ENCODE measurements at places on chromosomes 6 and 20.

DNA sequence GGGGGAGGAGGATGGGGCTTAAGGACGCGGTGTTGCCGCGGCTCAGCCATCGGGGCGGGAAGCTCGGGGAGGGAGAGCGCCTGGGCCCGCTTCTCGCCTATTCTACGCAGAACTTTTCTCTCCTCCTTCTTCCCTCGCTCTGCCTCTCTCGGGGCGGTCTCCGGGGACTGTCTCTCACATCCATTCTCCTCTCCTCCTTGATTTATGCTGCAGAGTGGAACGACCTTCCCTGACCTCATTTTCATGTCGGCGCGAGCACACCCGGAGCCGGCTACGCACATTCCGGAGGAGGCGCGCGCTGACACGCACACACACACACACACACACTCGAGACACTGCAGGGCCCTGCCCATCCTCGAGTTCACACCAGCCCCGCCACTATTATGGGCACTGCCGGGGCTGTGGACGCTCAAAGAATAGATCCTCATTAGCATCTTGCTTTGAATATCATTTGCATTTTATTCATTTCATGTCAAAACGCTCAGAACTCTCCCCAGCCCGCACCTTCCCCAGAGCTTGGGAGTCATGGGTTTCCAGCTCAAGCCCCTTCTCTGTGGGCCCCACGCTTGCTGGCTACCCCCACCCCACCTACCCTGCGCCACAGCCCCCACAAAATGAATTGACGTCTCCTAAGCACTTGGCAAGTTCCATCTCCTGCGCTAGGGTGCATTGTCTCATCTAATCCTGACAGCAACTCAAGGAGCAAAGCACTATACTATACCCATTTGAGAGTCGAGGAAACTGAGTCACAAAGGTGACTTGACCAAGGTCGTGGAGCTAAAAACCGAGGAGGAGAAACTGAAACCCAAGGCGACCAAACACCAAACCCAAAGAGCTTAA lies 36.8 kb downstream of the NCR2 start:
- DNase-seq: no peak

DNA sequence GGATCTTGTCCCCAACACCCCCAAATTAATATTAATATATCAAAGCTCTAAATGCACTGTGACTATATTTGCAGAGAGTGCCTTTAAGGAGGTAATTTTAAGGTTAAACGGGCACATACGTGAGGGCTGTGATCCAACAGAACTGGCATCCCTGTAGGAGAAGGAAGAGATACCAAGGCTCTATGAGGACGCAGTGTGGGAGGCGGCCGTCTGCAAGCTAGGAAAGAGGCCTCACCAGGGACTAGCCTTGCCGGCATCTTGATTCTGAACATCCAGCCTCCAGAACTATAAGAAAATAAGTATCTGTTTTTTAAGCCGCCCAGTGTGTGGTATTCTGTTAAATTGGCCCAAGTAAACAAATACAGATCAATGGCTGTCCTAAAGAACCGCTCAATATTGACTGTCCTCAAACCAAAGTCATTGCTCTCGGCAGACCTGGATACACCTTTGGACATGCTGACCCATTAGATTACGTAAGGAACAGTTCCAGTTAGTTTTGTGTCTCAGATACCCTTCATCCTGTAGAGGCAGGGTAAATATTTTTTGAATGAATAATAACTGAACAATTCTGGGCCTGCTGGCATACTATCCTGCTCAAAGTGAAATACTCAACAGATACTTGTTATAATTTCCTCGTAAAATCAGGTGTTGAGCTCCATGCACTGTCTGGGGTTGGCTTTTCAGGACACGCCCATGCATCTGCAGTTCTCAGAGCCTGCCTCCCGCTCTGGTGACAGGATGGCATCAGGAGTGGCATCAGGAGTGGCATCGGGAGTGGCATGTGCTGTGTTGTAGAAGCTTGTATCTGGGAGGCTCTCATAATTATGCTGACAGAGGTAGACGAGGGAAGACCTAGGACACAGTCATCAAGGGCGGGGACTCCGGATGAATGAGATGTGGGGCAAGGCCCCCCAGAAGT lies 6.3 kb downstream of the PRR18 start:
- no peak for DNase-seq

DNA sequence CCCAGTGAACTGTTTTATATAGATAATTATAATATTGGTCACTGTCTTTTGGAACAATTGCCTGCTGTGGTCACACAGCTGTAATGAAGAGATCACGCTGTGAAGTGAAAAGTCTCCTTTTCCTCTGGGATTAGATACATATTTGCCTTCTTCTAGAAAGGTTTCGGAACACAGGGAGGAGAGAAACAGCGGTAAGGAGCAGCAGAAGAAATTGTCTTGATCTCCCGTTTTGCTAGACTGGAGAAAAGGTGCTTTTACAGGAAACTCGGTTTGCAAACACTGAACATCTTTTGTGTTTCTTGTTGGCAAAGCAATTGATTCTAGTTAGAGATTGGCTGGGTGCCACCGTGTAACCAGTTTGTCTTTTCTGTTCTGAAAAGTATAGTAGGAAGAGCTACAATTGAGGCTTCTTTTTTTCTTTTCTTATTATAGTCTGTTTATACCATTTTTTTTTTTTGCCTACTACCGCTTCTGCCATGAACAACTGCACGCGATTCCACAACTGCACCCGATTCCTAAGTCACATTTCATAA lies 404.1 kb upstream of the ID4 start:
- no peak for DNase-seq

GRCh38 chr6:104428184-104428583 lies 431.5 kb downstream of the HACE1 start:
- no peak for DNase-seq

- DNase-seq: no peak
These were observed 8.1 kb upstream of the FOXS1 start for GRCh38 chr20:31853481-31853880.

DNA sequence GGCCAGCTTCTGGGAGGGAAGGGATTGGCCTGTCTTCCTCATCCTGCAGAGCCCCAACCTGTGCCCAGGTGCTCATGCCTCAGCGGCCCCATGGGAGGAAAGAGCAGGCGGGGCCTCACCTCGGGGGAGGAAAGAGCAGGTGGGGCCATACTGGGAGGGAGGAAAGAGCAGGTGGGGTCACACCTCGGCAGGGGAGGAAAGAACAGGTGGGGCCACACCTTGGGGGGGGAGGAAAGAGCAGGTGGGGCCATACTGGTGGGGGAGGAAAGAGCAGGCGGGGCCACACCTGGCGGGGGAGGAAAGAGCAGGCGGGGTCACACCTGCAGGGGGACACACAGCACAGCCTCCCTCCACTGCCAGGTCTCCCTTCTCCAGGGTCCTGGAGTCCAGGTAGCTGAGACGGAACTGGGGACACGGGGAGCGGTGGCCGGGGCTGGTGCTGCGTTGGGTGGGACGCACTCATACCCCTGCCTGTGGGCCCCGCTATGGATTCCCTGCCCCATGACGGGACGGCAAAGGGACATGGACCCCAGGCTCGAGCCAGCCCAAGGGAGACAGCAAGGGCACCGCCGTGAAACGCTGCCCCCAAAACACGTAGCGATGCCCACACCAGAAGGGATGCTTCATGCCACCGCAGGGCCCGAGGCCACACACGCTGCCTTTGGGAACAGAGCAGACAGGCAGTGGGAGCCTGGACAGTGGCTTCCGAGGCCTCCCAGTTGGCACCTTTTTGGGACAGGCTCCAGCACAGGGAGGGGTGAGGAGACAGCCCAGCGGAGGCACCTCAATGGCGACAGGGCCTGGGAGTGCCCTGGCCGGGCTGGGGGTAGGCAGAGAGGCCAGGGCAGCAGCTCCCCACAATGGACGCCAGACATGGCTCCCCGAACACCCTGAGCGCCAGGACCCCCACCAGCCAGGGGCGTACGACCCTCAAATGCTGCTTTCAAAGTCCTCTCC lies 43.3 kb upstream of the CHRNA4 start:
- DNase-seq: no peak

GRCh38 chr6:38423746-38424145 lies 216.0 kb downstream of the BTBD9 start:
- no peak for DNase-seq

DNA sequence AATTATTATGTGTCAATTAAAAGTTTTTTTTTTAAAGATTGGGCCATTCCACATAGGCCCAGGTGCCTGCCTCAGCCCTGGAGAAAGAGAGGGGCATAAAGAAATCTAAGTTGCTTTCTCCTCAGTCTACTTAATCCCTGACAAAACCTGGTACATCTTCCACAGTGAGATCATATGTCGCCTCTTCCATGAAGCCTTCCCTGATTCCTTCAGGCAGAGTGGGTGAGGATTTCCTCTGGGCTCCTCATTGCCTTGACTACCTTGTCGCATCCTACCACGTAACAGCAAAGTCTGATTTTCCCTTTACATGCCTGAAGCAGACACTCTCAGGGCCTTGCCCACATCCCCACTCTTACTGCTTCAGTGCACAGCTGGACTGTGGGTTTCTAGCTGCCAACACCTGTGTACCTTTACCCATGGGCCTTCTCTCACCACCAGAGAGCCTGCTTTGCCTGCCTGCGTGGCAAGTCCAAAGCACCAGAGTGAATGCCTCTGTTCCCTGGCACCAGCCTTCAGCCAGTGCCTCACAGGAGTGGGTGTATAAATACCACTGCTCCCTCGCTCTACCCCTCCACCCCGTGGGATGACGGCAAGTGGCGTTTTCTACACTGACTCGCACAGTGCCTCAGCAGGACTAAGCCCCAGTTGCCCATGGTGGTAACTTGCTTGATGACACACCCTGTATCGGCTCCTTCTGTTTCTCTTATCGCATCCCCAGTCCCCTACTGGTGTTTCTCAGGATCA lies 68.0 kb downstream of the EYA2 start:
- no peak for DNase-seq

DNA sequence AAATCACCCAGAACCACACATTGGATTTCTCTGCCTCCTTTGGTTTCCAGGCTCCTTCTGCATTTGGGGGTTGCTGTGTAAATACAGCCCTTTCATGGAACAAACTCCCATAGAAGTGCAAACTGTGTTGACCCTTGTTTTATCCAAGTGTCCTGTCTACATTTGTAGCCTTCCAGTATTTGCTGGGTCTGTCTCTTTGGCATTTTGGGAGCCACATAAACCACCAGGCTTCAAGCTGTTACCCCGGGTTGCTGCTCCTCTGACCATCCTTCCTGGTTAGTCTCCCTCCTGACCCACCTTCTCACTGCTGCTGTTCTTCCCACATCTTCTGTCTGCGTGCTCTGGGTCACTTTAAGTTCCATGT lies 7.6 kb upstream of the MTHFD1L start:
- no peak for DNase-seq

GRCh38 chr20:768426-768978 lies at the start of gene SLC52A3:
TSS of gene SLC52A3 (minus strand) at chr20:768500. CDS start at chr20:765774, 2,726 bp downstream.
- peak; percentile 38 for DNase-seq

DNA sequence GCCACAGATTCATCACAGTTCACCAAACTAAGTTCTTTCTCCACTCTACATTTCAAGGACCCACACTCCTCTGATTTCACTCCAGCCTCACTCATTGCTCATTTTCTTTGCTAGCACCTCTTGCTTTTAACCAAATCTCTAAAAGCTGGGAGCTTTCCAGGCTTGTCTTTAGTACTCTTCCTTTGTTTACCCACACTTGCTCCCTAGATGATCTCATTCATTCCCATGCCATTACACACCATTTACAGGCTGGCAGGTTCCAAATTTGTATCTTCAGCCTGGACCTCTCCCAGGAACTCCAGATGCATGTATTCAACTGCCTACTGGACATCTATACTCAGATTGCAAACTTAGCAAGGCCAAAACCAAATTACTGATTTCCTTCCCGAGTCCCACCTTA lies 5.3 kb upstream of the GUCA1B start:
- no peak for DNase-seq

DNA sequence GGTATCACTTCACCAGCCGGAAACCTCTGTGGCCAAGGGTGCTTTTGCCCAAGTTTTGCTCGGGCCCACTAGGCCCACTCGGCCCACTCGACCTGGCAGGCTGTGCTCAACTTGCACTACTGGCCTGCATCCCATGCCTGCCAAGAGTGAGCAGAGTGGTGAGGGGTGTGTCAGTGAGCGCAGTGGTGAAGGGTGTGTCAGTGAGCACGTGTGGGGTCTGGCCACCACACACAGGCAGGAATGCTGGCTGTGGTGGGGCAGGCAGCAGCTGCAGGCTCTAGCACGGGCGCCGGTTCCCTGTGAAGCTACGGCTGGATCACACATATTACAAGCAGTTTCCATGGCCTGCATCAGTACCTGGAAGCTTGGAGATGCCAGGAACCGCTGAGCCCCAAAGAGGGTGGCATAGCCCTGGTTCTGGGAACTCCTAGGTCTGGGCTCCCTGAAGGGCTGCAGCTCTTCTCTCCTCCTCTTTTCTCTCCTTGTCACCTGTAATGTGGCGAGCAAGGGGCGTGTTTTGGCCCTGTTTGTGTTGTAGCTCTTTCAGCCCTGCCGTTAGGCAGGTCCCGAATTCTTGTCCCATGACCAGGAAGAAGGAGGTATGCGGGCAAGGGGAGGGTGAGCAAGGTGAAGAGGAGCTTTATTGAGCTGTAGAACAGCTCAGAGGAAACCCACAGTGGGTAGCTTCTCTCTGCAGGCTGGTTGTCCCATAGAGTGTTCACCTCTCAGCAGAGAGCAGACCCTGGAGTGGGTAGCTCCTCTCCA lies 51.0 kb upstream of the CLDN20 start:
- no peak for DNase-seq

DNA sequence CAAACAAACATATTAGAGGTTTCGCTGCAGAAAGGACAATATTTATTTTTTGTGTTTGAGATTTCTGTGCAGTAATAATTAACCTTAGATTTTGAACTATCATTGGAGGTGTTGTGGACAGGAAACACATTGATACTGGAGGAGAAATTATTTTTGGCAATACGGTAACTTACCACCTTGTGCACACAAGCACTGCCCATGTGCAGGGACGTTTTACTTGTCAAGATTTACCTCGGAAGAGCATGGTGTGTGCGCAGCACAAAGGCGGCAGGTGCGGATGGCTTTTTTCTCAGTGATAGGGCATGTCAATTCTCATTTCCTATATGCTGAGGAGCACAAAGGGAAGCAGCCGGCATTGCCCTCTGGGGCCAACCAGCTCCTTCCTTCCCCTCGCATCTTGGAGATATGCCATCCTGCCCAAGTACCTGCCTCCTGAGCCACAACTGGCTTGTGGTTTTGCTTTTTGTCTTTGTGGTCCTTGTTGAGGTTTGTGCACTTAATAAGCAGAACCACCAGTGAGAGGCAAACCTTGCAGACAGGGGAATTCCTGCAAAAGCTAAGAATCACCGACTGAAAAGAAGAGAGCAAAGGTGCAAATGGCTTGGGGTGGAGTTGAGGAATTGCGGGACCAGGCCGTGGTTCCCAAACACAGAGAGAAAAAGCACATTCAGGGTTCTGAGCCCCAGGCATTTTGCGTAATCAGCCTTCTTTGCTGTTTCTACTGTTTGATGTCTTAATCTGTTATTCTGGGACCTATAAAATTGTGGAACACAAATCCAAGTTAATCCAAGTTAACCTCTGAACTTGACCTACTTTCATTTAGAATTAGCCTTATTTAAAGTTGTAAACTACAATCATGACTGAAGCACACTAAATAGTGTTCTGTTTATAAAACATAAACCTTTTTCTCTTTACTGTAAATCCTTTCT lies 21.9 kb downstream of the SAMD5 start:
- DNase-seq: peak; percentile 17

- DNase-seq: no peak
These were observed 951.1 kb upstream of the ADGRB3 start for GRCh38 chr6:67683960-67684359.

Data from hematopoietic multipotent progenitor cell treated with erythropoietin and hydrocortisone succinate and interleukin-3 and kit ligand, for 6 days (in vitro differentiated cells).